Stimulated activated naive CD8-positive, alpha-beta T cell treated with anti-CD3 and anti-CD28 coated beads, Interleukin-15, Interleukin-2, amounts not matched to agents 100 U/mL and 50 U/mL, for 24 hours (primary cell): ENCODE measurements at places on chromosomes 3 and 15.

GRCh38 chr3:195209083-195209846 is 61.7 kb downstream of the XXYLT1 start:
- DNase-seq, result no peak

DNA sequence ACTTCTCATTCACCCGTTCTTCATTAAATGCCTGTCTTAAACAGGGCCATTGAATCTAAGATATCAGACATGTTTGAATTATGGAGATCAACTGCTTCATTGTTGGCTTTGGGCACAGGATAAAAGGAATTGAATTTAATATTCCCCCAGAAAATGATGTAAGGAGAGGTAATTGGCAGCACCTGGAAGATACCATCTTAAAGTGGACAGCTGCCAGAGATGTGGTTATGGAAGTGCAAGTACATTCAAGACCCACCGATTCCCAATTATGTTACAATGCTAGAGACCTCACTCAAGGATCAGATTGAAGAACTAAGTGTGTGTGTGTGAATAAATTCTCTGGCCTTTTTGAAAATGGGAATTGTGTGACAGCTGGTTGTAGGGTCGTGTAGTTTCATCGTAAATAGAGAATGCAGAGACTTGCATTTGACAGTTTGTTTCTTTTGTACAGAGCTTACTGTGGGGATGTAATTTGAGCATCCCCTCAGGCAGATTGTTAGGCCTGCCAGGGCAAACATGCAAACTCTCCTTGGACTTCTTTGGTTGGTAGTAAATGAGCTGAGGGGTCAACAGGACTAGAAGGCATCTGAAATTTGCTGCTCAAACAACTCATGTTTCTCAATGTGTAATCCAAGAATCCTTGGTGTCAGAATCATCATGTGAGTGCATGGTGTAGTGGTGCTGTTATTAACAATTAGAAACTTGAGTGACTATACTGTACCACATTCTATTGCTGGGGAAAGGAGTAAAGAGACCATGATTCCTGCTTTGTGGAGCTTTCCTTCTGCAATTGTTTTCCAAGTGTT is 359.2 kb upstream of the THRB start:
- DNase-seq, result no peak

DNA sequence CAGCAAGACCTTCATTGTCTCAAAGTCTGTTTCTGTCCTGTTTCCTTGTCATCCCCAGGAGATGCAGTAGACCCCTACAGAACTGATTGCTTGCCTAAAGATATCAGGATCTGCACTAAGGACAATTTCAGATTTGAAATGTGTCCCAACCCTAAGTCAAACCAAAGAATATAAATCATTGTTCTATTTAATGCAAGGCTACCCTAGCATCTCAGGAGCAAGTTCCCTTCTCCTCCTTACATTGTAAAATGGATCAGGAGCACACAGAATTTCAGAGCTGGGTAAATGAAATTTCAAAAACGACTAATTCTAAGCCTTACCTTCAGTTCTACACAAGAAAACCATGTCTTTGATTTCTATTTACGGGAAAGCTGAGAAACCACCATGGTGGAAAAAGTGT is 360.9 kb upstream of the KCNH8 start:
- DNase-seq, result no peak

DNA sequence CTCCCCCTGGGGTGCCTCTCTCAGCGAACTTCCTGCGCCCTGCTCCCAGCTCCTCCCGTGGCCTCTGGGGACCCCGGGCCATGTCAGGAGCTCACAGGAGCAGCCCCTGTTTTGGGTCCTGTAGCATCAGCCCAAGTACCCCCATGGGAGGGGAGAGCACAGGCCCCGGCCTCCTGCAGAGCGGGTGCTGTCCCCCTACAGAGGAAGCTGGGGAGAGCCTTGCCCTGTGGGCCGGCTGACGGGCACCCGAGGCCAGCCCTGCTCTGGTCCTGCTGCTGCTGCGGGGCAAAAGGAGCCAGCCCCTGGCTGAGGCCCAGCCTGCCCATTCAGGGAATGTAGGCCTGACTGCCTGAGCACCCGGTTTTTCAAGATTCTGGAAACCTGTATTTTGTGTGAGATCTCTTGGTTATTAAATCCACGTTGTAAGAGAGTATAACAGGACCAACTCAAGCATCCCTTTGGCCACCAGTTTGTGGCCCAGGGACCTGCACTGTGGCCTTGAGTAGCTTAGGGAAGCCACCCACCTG is 12.4 kb downstream of the PLXNA1 start:
- no peak for DNase-seq

- DNase-seq, result peak; percentile 6
Observed at GRCh38 chr15:34039790-34040113, 748 bp upstream of the AVEN start.

GRCh38 chr3:196998966-196999760 is 30.5 kb downstream of the MELTF start:
- DNase-seq, result no peak

GRCh38 chr3:48180021-48180420 is 8.2 kb downstream of the CDC25A start:
- no peak for DNase-seq

GRCh38 chr15:49720261-49720660 is 99.4 kb downstream of the DTWD1 start:
- no peak for DNase-seq

- no peak for DNase-seq
Observed at GRCh38 chr3:105317841-105318240, 48.9 kb upstream of the ALCAM start.

DNA sequence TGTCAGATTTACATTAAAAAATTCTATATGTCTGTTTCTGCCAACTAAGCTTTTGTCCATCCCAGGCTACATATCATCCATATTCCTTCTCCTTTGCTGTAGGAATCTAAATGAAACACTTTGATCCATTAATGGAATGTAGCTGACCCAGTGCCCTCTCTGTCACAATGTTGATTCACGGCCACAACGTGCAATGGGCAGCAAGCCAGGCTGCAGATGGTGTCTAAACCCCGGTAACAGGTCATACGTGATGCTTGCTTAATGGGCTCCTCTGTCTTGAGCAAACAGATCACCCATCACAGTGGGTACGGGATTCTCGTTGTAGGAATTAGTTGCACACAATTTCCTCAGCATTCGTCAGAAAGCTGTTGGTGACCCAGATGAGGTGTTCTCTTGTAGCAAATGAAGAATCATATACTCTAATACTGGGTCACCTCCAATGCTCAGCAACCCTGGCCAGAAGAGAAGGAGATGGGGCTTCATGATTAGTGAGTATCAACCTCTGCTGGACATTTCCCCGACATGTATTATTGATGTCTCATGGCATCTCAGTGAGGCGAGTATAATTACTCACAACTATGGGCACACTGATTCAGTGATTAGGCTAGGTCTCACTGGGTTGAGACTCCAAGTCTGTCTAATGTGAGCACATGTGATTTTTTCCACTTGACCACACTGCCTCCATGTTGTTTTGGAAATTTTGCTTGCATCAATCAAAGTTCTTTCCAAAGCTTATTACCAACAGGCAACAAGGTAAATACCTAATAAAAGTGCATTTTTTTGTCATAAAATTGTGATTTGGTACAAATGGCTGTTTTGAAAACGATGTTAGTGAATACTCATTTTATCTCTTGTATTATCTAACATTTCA is 12.9 kb upstream of the DCBLD2 start:
- DNase-seq, result no peak

DNA sequence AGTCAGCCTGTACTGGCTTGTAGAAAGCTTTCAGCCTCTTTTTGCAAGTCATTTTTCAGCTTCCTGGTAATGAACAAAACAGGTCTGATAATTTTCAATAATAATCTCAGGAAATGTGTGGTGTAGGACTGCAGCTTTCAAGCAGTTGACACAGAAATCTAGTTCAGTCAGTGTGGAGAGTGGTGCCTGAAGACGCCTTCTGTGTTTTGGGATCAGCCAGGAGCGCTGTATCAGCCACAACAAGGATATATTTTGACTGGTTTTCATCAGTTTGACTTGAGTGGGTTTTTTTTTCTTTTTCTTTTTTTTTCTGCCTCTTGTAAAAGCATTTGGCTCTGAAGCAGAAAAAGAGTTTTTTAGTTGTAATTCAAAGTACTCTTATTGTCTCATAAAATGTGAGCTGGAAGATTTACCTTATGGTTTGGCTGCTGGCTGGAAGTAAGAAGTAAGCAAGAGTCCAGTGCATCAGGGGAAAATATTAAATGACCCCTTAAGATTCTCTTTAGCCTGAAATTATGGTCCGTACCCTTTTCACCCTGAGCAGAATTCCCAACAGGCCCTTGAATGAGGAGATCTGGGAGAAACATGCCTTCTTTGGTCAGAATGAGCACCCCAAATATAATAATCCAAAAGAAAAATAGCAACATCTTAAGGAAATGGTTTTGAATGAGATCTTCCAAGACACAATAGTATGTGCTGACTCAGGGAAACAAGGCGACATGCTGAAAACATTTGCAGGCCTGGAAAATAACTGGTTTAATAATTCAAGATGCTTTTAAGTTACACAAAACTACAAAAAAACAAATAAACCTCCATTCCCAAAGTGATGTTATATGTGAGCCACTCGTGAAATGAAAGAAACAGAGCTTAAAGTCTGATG is 332.7 kb upstream of the ADAMTS9 start:
- DNase-seq, result no peak

DNA sequence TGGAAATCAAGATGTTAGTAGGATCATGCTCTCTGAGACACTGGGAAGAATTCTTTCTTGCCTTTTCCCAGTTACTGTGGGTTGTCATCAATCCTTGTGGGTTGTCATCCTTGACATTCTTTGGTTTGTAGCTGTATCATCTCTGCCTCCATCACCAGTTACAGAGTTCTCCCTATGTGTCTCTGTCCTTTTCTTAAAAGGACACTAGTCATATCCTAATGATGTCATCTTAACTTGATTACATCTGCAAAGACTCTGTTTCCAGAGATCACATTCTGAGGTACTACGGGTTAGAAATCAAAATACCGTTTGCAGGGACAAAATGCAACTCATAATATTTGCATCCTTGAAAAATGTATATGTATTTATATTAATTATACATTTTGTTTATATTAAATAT is 500.4 kb downstream of the ZBBX start:
- no peak for DNase-seq

GRCh38 chr3:170467571-170468147 is 49.0 kb downstream of the CLDN11 start:
- DNase-seq, result no peak

DNA sequence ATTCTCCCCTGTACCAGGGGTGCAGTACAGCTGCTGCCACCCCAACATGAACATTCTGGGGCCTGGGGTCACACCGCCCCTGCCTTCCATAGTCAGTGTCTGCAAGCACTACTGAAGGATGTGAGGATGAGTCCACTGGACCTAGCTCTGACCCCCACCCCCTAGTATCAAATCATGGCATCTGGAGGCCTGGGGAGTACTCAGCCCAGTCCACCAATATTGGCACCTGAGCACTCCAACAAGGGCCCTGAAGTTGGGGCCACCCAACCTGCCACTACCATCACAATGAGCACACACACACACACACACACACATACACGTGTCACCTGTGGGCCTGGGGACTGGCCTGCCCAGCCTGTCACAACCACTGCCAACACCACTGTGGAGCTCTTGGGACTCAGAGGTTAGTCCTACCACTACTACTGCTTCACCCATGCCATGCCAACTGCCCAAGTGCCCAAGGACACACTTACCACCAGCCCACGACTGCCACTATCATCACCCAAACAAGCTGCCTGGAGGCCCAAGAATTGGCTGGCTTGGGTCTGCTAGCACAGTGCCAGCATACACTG is 253.9 kb downstream of the MCTP2 start:
- no peak for DNase-seq

DNA sequence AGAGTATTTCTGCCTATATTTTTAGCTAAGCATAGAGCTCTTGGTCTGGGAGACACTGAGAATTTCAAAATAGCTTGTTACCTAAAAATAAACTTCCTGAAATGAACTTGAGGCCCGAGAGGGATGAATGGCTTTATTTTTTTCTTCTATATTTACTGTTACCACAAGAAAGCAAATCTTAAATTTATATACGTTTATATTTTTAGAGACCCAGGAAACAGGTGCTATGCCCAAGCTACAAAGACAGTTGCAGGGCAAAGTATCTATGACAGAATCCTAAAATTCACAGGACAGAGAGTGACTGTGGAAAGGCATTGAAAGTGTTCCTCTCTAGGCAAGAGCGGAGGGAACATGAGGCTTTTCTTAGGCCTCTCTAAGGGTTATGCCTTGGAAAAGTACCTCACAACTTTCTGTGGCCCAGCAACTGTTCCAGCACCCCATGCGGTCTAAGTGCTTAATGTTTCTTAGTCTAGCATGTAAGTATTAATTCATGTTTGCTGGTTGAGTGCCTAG is 36.5 kb downstream of the TGFBR2 start:
- no peak for DNase-seq

- no peak for DNase-seq
Observed at GRCh38 chr3:121018917-121019321, 110.9 kb downstream of the STXBP5L start.

GRCh38 chr3:187693431-187693830 is 8.9 kb downstream of the RTP2 start:
- no peak for DNase-seq

DNA sequence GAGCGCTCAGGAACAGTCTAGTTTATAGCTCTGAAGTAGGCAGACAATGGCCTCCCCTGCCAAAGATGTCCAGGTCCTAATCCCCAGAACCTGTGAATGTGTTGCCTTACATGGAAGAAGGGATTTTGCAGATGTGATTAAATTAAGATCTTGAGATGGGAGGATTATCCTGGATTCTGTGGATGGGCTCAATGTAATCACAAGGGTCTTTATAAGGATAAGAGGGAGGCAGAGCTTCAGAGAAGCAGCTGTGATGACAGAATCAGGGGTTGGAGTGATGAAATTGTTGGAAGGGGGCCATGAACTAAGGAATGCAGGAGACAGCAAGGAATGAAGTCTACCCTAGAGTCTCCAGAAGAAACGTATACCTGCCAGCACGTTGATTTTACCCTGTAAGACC is 14.0 kb upstream of the GK5 start:
- DNase-seq, result no peak

- no peak for DNase-seq
Observed at GRCh38 chr15:33451385-33451784, 140.6 kb downstream of the RYR3 start.

DNA sequence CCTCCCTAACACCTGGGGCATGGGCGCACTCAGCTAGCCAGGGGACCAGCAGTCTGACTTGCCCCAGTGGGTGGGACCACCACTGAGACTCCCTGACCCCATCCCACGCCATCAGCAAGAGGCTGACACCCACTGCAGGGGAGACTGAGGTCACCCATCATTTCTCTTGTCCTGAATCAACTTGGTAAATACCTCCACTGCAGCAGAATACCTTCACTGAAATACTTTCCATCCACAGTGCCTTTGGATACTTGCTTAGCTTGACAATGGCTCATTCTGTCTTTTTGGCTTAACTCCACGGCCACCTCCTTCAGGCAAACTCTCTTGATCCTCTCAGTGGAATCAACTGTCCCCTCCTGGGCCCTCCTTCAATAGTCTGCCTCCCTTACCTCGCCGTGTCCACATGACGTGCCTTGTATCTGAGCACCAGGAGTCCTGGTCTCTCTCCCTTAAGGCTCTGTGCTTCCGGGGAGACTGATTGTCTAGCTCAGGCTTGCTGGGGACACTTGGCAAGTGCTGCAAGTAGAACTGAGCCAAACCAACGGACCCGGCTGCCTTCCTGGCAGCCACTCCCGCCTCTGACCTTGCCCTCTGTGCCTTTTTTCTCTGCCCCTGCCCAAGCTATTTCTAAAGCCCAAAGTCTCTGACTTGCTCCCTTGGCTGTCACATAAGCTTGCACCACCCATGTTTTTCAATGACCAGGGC is 119.1 kb downstream of the ADCY5 start:
- DNase-seq, result no peak
